Caco-2 (cell line): ENCODE measurements at places on chromosomes 6 and 20. TPM values are rescaled to one million over a fixed set of nuclear protein-coding genes. Genes with fewer than 3 reads are reported as not detected.

DNA sequence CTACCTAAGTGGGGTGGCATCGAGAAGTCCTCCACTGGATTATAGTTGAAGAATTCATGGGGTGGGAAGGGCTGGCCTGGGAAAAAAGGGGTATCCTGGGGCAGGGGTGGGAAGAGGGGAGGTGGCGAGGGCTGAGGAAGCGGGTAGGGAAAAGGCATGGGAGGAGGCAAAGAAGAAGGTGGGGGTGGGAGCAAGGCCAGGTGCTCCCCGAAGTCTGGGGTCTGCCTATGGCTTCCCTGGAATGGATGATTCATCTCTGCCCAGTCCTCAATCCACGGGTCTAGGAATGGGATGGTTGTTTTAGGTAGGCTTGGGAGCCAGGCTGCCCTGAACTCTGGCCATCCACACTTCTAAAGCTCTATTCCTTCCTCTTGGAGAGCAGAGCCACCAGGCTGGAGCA is 4.4 kb downstream of the PCED1A start:
- no peak for DNase-seq

GRCh38 chr20:9476174-9476573 is 38.2 kb upstream of the LAMP5 start:
- DNase-seq = no peak

DNA sequence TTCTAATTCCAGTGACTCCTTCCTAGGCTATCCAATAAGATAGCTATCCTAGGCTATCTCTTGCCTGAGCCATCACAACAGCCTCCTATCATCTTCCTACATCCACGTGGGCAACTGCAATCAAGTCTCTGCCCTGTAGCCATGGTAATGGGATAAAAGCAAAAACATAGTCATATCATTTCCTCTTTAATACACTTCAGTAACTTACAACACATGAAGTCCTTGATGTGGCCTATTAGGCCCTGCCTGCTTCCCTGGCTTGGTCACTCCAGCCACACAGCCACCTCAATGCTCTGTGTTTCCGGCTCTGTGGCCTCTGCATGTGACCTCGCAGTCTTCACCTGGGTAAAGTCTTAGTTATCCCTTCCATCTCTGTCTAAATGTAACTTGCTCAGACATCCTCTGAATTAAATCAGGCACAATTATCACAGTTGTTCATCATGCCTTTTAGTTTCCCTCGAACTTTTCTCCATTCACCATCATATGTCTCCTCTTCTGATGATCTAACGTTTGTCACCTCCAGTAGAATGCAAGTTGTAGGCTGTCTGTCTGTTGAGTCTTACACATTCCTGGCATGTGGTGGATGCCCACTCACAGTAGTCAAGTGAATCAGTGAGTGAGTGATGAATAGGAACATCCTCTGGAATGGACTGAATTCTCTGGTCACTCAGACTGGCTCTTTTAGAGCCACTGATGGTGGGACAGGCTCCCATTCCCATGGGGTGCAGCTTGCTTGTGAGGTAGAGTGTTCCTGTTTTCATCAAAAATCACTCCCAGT is 229.4 kb downstream of the TBC1D7 start:
- DNase-seq = no peak

DNA sequence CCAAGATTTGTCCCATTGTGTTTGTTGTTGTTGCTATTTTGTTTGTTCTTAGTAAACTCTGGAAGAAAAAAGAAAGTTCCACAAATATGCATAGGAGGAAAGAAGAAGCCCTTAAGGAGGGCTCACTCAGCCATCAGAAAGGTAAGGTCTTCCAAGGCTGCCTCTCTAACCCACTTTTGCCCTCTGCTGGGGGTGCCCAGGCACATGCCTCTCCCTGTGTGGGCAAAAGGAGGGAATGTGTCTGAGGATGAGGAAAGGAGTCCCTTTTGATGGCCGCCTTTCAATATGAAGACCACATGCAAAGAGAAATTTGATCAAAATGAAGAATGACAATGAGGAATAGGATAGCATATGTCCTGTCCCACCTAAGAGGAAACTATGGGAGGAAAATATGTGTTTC is 248.2 kb upstream of the POU3F2 start:
- no peak for DNase-seq

Gene EBF4
- total RNA-seq = 5.7 and 7.5 TPM in 2 replicates

Gene TMEM217
- 1.6 and 2.6 TPM in 2 replicates for total RNA-seq

Gene RBM24
- total RNA-seq = not detected in 2 replicates
